ENCODE measurements at places on chromosomes 5 and 9. TPM values are rescaled to one million over a fixed set of nuclear protein-coding genes. Genes with fewer than 3 reads are reported as not detected.
A peak's percentile ranks its signal among the peaks of the same experiment; 100 is the strongest.

DNA sequence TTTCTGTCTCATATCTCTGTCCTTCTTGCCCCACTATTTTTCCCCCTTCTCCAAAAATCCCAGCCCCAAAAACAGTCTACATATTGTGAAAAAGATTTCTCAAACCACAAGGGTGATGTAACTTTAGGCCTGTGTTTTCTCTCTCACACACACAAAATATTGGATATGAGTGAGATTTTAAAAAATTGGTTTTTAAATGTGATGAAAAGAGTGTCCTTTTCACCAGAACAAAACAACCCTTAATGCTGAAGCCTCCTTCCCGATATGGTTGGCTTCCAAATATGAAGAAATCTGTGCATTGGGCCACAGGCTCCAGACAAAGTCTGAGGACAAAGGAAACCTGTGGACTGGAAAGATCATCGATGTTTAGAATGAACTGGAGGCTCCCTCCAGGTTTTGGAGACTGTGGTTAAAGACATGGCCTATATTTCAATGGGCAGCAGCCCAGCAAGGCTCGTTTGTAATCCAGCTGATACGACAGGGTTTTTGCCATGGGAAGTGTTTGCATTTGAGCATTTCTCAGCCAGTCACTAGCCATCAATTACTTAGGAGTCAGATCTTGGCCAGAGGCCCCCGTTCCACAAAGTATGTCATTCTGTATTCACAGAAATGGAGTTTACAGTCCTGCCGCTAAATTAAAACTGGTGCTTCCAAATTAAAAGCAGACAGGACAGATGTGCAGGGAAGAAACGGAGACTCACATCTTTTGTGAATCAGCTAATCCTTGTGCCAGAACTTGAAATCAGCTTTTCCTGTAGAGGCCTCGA is 546.3 kb downstream of the EBF1 start:
- no peak for DNase-seq

- no peak for DNase-seq
These were observed 26.3 kb upstream of the FANCC start for GRCh38 chr9:95343725-95344287.

GRCh38 chr5:112729630-112730029 is 8.1 kb upstream of the APC start:
- no peak for DNase-seq

DNA sequence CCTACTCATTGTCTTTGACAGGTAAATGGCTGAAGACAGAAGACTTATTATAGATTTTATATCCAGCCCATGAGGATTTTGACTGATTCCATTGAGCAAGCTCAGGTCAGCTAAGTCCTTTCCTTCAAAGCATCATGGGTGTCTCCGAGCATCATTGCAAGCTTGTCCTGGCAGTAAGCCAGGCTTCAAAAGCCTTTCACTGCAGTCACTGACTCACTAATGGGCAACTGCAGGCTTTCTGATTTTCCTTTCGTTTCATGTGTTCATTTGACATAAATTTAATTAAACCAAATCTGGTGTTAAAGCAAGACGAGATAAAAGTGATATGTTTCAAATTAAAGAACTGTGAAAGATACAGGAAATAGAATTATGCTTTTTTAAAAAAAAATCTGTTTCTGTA is 426.2 kb downstream of the ANXA1 start:
- DNase-seq = no peak

GRCh38 chr5:92687821-92688722 is 892.9 kb downstream of the NR2F1-AS1 start:
- DNase-seq = no peak

GRCh38 chr5:170201311-170201710 is 31.5 kb upstream of the C5orf58 start:
- DNase-seq = no peak

GRCh38 chr9:76904661-76905457 is 1.1 kb downstream of the PRUNE2 start:
- DNase-seq = no peak

DNA sequence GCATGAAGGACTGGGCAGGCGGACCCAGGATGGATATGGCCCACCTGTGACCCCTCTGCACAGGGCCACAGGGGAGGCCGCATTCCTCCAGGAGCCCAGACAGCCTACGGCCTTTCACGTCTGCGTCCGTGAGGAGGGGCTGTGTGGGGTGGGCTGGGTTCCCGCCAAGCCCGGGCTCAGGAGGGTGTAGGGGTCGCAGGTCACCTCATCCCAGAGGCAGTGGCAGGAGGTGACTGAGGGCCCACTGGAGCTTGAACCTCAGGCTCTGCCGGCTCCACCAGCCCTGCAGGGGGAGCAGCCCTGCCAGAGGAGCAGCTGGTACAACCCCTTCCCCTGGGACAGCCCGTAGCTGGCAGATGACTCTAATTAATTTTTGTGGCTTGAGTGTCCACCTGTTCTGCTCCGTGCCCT is 40.7 kb upstream of the CACNA1B start:
- DNase-seq = no peak

DNA sequence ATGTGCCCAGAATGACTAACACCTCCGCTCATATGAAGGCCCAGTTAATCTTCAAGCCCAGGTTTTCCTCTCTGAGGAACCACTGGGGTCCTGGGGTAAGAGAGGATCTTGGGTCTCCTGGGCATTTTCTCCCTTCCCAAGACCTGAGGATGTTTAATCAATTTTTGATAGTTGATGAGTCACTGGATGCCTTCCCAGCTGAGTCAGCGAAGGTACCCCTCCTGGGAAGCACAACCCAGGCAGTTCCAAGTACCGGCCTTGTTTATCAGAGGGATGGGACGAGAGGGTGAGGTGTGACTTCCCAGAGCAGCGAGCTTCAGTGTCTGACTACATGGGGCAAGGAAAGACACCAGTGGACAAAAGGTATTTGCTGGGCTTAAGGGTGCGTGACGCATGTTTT is 119.6 kb upstream of the IL12B start:
- no peak for DNase-seq

DNA sequence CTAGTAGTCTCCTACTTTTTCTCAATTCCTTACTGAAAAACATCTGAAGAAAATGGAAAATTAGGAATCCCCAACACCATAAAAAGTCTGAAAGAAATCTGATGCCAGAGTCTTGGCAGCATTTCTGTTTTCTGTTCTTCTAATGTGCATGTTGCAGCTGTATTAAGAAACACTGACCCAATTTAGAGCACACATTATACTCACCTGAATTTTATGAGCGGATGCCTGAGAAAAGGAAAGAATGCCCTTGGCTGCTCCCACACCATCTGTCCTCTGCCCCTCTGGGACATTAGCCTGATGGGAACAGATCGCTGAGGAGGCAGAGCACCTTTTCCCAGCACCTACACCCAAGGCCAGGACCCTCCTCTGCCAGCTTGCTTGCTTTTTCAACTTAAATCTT is 14.1 kb upstream of the ANP32B start:
- no peak for DNase-seq

DNA sequence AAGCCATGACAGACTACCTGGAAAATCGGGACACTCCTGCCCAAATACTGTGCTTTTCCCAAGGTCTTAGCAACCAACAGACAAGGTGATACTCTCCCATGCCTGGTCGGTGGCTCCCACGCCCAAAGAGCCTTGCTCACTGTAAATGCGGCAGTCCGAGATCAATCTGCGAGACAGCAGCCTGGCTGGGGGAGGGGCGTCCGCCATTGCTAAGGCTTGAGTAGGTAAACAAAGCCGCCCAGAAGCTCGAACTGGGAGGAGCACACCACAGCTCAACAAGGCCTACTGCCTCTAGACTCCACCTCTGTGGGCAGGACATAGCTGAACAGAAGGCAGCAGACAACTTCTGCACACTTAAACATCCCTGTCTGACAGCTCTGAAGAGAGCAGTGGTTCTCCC is 272.1 kb upstream of the CCNG1 start:
- no peak for DNase-seq

DNA sequence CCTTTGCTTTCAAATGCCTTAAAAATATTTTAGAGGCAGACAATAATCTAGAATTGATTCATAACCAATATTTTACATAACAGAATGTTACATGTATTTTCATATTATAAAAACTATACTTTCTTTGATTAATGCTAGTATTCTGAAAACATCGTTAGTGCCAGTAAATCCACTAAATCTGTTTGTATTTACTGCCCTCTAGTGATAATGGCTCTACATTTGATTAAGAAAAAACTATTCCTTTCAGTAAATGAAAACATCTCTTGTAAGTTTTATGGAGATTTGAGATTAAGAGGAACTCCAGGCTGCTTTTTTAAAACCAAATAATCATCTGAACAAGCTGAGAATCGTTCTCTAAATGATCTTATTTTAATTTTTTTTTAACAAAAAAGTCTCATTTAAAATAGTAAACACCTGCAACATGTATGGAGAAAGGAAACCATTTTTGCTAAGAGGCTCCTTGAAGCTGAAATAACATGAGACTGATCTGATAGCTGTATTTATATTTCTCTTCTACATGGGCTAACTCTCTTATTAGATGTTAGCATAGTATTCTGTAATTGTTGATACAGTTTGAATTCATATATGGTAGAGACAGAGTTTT is 424.7 kb downstream of the RAB3C start:
- DNase-seq = no peak

DNA sequence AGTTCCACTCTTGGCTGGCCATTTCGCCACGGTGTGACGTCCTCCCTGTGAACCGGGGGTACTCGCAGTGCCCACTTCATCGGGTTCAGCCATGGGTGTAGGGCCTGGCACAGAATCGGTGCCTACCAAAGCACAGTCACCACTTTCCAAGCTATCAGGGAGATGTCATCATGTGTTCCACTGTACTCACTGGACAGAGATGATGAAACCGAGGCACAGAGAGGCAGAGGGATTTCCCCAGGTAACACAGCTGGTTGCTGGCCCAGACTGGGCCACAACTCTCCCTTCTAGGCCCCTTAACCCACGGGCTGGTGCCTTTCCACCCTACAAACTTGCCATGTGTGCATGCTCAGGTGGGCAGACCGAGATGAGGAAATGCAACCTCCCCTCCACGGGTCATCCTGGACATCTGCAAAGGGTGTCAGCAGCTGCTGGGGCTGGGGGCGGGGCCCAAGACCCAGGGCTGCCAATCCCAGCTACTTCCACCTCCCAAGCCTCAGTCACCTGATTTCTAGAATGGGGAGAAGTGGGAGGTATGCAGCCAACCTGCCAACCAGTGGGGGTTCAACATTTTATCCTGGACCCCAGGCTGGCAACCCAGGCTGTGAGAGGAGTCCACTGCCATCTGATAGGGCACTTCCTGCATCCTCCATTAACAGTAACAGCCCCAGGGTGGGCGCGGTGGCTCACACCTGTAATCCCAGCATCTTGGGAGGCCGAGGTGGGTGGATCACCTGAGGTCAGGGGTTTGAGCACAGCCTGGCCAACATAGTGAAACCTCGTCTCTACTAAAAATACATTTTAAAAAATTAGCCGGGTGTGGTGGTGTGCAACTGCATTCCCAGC is 893 bp upstream of the SH2D3C start:
- no peak for DNase-seq

GRCh38 chr5:151619812-151620460 is 28.8 kb upstream of the FAT2 start:
- DNase-seq = peak; percentile 69

DNA sequence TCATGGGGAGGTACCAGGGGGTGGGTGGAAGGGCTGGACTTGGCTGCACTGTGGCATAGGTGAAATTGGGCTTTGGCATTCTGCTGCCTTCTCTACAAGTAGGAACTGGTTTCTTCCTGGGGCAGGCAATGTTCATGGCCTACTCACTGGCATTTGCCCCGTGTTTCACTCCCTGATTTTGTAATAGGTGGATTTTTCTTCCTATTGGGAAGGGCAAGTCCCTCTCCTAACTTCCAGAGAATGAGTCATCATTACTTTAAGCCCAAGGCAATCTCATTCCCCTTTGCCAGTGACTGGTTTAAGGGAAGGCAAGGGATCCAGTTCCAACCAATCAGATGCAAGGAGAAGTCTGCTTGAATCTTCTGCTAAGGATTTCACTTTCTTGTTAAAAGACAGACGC is 67.9 kb upstream of the ANKRD55 start:
- DNase-seq = no peak

DNA sequence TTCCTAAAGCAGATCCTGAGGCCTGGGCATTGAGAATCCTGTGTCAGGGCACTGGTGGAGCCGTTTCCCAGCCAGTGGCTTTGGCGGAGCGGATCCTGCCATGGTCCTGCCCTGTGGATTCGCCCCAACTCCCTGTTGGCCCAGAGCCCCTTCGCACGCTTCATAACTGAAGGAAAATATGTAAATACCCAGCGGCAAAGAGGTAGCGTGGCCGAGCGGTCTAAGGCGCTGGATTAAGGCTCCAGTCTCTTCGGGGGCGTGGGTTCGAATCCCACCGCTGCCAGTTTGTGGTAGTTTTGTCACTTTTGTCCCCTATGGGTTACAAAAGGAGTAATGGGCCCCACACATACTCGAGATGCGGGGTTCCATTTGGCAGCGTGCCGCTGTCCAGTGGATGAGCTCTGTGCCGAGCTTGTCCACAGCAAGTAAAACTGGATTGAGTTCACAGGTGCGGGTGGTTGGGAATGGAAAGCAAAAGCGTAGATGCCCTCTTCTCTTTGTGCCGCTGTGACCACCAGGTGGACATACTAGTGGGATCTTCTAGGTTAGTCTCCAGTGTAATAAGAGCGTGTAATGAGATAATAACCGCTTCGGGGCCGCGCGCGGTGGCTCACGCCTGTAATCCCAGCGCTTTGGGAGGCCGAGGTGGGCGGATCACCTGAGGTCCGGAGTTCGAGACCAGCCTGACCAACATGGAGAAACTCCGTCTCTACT is 17.3 kb downstream of the TRIM7 start:
- DNase-seq = no peak

Gene CERT1
- total RNA-seq = 83.0 TPM

Gene DND1
- total RNA-seq = 1.00 TPM

Gene ISL1
- 0.29 TPM for total RNA-seq

Gene C5orf58
- total RNA-seq = not detected

Gene GRHPR
- total RNA-seq = 80.5 TPM

Gene C9orf153
- 0.55 TPM for total RNA-seq

Measured in mesenteric fat pad (tissue), 1 donor.